Brain pericyte (primary cell): ENCODE measurements at places on chromosomes 7 and 10.

GRCh38 chr10:30027057-30028005 lies 32.1 kb downstream of the JCAD start:
- DNase-seq, result no peak

- no peak for DNase-seq
These were observed 144.3 kb downstream of the FZD1 start for GRCh38 chr7:91408388-91409154.

DNA sequence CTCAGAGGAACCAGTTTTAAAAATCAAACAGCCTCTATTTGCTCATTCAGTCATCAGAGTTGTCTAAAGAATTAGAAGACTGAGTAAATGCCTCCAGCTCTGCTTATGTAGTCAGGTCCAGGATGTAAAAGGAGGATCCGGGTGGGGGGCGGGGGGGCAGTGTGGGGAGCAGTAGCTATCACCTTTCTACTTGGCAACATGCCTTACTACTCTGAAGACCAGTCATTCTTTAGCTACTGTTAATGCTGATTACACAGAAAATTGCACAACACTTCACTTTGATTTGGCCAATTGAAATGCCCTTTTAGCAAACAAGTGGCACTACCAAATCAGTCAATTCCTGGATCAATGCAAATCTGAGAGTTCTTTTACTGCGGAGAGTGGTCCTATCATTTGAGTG lies 164.2 kb downstream of the NXPH1 start:
- no peak for DNase-seq

DNA sequence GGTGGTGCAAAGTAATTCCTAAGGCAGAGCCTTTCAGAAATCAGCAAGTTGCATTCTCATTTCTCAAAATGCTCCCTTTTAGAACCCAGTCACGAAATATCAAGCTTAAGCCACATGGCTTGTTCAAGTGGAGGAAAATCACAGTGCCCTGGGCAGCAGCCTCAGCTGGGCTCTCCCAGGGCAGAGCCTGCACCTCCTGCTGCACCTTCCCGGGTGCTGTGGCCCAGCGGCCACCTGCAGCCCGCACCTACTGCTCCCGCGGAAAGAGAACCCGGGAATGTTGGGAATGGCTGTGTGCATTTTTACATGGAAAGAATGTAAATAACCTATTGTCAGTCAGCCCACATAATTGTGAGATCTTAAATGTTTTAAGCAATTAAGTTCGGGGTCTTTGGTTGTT lies 396.5 kb upstream of the VSTM2A start:
- DNase-seq, result no peak

GRCh38 chr7:10931161-10931560 lies 42.5 kb upstream of the PHF14 start:
- no peak for DNase-seq

DNA sequence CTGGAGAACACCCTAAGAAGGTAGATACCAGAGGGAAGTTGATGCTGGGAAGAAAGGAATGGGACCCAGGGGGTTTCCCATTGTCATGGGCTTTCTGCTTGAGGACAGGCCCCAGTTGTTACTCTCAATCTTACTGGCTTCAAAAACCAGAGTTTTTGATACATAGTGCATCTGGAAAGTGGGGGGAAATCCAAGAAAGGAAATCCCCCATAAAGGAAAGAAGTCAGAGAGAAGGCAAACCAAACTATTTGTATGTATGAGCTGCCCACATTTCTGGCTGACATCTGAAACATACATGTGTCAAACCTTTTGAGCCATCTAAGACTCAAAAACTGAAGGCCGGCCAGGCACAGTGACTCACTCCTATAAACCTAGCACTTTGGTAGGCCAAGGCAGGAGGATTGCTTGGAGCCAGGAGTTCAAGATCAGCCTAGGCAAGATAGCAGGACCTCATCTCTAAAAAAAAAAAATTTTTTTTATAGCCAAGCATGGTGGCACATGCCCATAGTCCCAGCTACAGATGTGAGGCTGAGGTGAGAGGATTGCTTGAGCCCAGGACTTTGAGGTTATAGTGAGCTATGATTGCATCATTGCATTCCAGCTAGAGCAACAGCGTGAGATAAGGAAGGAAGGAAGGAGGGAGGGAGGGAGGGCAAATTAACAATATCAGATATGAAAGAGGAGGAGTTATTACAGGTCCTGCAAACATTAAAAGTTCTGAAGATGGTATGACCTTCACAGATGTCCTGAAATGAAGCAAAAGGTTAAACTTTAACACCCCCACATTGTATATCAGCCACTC lies 6.7 kb upstream of the COA1 start:
- no peak for DNase-seq

DNA sequence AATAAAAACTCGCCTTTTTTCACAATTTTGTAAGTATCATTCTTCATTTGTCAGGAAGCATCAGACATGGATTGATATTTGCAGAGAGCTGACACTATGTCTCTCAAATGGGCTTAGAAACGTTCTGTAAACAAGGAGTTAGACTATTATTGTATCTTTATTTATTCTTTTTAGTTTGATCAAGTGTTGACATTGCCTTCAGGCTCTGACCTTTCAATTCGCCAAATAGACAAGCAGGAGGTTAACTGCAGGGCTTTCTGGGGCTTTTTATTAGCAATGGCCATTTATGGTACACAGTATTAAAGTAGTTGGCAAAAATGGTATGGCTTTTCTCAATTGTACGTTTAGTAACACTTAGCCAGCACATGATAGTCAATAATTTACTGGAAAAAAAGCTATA lies 221.7 kb downstream of the ZWINT start:
- no peak for DNase-seq

DNA sequence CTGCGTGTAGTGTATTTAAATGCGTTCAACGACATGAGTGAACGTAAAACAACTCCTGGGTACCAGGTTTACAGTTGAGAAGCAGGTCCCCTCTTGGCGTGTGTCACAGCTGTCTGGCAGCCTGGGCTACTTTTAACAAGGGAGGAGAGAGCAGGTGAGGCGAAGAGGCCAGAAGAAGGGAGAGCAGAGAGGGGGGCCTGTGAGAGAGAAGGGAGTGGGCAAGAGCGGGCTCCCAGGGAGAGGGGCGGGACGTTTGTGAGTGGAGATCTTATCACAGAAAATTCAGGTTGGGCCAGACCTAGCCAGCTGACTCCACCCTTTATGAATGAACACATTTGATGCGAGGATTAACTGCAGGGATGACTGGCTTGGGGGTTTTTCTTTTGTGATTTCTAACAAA lies 154.0 kb downstream of the CAMK1D start:
- no peak for DNase-seq

DNA sequence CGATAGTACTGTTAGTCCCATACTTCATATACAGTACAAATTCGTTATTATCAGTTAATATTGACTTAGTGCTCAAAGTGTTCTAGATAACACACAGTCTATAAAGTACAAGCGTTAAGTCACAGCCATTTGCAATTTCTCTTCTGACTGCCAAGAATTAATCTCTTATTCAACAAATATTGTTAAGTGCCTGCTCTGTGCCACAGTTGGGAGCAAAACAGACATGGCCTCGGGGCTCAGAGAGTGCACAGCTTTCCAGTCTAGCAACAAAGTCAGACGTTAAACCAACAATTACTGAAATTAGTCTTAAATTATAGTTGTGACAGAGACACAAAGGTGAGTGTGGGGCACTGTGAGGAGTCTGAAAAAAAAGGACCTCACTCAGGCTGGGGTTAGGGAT lies 113.0 kb upstream of the DPP6 start:
- no peak for DNase-seq

DNA sequence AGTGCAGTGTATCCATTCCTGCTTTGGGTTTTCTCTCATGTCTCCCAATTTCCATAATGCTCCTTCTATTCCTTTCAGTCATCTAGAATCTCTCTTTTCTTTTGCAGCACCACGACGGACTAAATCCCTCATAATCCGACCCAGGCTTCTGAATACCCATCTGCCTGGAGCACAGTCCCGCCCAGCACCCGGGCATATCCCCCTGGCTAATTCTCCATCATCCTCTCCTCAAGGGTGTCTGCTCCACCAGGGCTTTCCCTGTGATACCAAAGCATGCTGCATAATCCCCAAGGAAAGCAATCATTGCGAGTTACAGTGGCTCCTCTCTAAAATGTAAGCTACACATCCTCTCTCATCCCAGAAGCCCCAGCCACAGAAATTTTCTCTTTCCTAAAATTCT lies 321.9 kb downstream of the CCDC3 start:
- DNase-seq, result no peak

- no peak for DNase-seq
These were observed 702 bp upstream of the INSYN2A start for GRCh38 chr10:127197154-127197432.

DNA sequence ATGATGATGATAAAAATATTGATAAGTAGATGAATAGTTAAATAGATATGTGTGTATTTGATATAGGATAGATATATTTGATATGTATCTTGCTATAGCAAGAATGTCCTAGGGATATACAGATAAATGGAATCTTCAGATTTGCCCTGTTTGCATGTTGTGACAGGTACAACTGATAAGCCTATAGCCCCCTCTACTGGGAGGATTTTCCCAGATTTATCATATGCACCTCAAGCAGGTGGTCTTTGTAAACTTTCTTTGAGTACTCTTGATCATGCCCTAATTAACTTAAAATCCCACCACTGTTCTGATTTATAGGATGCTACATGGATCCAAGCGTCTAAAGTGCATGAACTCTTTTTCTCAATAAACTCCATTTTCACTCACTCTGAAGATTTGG lies 1050.7 kb downstream of the SORCS3 start:
- DNase-seq, result no peak

GRCh38 chr10:93938140-93938539 lies 44.4 kb downstream of the SLC35G1 start:
- DNase-seq, result no peak
